ENCODE measurements at places on chromosomes 13 and 19. TPM values are rescaled to one million over a fixed set of nuclear protein-coding genes. Genes with fewer than 3 reads are reported as not detected.

Gene TIMM44
- total RNA-seq = 68.0 TPM

Gene ATP1A3
- total RNA-seq = 0.10 TPM

Gene TNFSF13B
- 1.3 TPM for total RNA-seq

Gene RPS5
- total RNA-seq = 792 TPM

Gene AP1M2
- not detected for total RNA-seq

Gene AMH
- 10.2 TPM for total RNA-seq

Gene TCF3
- total RNA-seq = 130 TPM

Gene B3GNT8
- total RNA-seq = not detected

Gene BRME1
- 2.9 TPM for total RNA-seq

Gene ZSCAN4
- not detected for total RNA-seq

Gene ZNF534
- not detected for total RNA-seq

Gene C19orf44
- total RNA-seq = 3.1 TPM

Gene FAAP24
- 5.4 TPM for total RNA-seq

Gene TUBA3C
- total RNA-seq = not detected

Gene AMER2
- not detected for total RNA-seq

Gene NCR1
- total RNA-seq = not detected

Gene SAMD1
- total RNA-seq = 48.8 TPM

Gene KASH5
- total RNA-seq = not detected

Gene SSBP4
- total RNA-seq = 54.8 TPM

Gene U2AF2
- total RNA-seq = 137 TPM

Gene TSKS
- total RNA-seq = not detected

Gene MEIOSIN
- total RNA-seq = not detected

Gene KLK15
- total RNA-seq = not detected

Gene CGB7
- total RNA-seq = not detected

Gene ZNF230
- 3.9 TPM for total RNA-seq

Gene SOX21
- total RNA-seq = not detected

Gene ZIC2
- total RNA-seq = 55.8 TPM

Gene ADAT3
- total RNA-seq = 3.2 TPM

Gene EXOC3L2
- total RNA-seq = 0.37 TPM

Gene CEACAM8
- not detected for total RNA-seq

Gene METTL21C
- total RNA-seq = not detected

Gene MCF2L
- 6.7 TPM for total RNA-seq
